ENCODE measurements at places on chromosomes 6 and 20. TPM values are rescaled to one million over a fixed set of nuclear protein-coding genes. Genes with fewer than 3 reads are reported as not detected.

The PROKR2 gene
- total RNA-seq: not detected

The BMP7 gene
- 17.2 TPM for total RNA-seq

The NHLRC1 gene
- 0.74 TPM for total RNA-seq

The LYRM4 gene
- total RNA-seq: 19.2 TPM

The SLC4A11 gene
- 4.9 TPM for total RNA-seq

The PREX1 gene
- 17.7 TPM for total RNA-seq

GRCh38 chr6:14673201-14673600, 555.6 kb downstream of the CD83 start:
- H3K27ac ChIP-seq: no peak overlapping the region
- H3K27me3 ChIP-seq: no peaks in the 10 kb centered on the region
- no peaks in the 10 kb centered on the region for H3K36me3 ChIP-seq
- H3K4me3 ChIP-seq: no peak overlapping the region
- no peak for DNase-seq

GRCh38 chr6:39303425-39304153, 10.6 kb downstream of the KCNK17 start:
- no peaks in the 10 kb centered on the region for H3K36me3 ChIP-seq
- H3K4me3 ChIP-seq: no peak overlapping the region
- H3K4me1 ChIP-seq: no peaks in the 10 kb centered on the region
- H3K27ac ChIP-seq: no peak overlapping the region
- DNase-seq: no peak

DNA sequence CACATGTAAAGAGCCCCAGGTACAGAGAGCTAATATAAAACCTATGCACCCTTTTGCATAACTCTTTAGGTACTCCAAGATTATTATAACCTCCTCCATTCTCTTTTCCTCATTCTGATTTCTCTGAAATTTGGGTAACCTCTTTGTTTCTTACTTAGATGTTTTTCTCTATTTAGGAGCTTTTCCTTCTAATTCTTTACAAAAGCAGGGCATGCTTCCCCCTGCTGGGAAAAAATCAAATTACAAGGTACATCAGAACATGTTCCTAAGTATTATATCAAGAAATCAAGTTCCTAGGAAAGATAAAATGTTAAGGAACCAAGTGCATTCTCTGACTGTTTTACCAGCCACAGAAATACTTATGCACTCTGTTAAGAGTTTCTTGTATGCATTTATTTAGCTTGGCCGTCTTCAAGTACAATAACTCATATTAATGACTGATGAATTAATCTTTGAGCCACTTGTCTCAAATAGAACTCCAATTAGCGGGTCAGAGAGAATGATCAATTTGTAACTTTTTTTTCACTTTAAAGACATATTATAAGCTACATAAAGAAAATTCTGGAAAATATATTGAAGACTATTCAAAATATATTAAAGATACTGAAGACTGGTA, 2.1 kb downstream of the KHDRBS2 start:
- no peak for DNase-seq
- H3K4me1 ChIP-seq: no peaks in the 10 kb centered on the region
- no peaks in the 10 kb centered on the region for H3K27me3 ChIP-seq
- no peak overlapping the region for H3K27ac ChIP-seq

DNA sequence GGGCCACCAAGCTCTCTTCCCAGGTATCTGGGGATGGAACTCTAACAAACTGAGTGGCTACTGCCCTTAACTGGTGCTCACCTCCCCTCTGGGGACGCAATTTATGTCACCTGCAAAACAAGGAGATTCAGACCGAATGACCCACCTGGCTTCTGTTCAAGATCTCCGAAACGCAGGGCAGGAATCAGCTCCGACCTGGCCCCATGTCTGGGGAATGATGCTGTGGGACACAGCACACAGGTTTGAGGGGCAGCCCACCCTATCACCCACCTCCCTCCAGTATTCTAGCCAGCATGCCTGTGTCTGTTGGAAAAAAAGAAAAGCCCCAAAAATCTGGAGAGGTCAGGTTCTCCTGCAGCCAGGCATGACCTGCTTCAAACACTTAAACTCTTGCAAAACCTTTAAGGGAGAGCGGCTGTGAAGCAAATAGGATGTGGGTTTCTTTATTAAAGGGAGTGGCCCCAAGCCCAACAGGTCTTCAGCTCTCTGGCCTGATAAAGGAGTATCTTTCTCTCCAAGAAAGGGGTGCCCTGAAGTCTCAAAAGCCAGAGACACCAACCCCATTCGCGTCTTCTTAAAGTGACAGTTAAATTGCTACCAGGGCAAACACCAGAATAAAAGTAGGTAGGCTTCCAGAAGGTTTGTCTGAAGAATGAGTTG, 6.4 kb downstream of the PREX1 start:
- H3K27me3 ChIP-seq: no peaks in the 10 kb centered on the region
- H3K4me3 ChIP-seq: no peak overlapping the region
- H3K4me1 ChIP-seq: peaks cover 15% of the 10 kb centered on the region
- no peak overlapping the region for H3K27ac ChIP-seq
- H3K36me3 ChIP-seq: no peaks in the 10 kb centered on the region

DNA sequence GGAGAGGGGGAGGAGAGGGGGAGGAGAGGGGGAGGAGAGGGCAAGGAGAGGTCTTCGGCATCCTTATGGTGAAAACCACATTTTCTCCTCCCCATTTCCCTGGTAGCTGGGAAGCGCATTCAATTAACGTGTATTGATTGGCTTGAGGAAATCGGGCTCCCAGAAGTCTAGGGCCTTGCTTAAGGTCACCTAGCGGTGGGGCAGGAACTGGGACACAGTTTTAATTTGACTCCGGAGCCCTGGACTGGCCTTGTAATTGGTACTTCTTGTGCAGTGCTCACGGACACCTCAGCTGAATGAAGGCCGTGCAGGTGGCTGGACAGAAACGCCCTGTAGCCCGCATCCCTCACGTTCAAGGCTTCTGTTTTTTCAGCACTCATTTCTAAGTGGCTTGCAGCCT, 42.8 kb downstream of the CTCFL start:
- H3K4me1 ChIP-seq: no peaks in the 10 kb centered on the region
- DNase-seq: no peak
- H3K27ac ChIP-seq: no peak overlapping the region
- H3K27me3 ChIP-seq: no peaks in the 10 kb centered on the region
- H3K36me3 ChIP-seq: no peaks in the 10 kb centered on the region

DNA sequence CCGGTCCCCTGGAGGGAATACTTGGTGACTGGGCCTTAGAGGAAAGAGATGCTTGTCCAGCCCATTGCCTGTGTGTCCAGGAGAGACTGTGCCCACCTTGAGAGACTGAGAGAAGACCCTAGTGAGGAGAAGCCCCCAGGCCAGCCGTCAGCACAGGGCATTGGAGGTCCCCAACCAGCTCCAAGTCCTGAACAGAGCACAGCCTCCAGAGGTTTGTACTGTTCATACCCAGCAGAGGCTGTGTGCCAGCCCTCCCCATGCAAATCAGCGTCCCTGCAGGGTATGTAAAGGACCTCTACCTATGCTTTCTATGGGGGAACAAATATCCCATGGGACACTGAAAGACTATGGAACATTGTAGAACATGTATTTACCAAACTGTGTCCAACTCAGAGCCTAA, 8.4 kb downstream of the HLA-E start:
- no peak overlapping the region for H3K27ac ChIP-seq
- no peaks in the 10 kb centered on the region for H3K27me3 ChIP-seq
- H3K4me1 ChIP-seq: peaks cover 25% of the 10 kb centered on the region
- no peak for DNase-seq
- H3K36me3 ChIP-seq: no peaks in the 10 kb centered on the region
- H3K4me3 ChIP-seq: no peak overlapping the region

DNA sequence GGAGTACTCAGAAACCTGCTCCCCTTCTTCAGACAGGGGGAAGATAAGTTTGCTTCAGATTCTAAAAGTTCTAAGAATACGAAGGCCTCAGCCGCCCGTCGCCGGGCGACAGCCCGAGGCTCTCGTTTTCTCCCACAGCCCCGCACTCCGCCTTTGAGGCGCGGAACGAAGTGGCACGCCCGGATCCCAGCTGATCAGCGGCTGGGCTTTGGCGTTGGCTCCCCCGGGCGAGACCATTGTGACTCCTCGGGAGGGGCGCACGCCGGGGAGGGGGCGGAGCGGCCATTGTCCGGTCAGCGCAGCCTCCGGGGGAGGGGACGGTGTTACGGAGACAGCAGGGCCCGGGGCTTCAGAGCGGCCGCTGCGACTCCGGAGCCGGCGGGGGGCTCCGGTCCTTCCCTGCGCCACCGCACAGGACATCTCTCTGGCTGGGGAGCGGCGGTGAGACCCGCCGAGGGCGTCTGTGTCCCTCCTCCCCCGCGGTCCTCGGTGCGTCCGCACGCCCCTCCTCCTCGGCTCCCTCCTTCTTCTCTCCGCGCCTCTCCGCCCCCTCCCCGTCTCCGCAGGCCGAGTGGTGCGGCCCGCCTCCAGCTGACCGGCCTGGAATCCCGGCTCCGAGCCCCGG, at the start of gene ZFAND3:
Gene ZFAND3, plus strand, starts transcription at position 551 of the 625 bp plus-strand sequence. CDS start 219 bp downstream, outside the sequence.
- H3K4me1 ChIP-seq: peaks cover 51% of the 10 kb centered on the region
- peak within 1 kb of the TSS; percentile 67 for H3K4me3 ChIP-seq
- peak within 1 kb of the TSS; percentile 98 for H3K27ac ChIP-seq
- H3K36me3 ChIP-seq: no peaks in the 10 kb centered on the region
- no peak for DNase-seq

GRCh38 chr6:106591111-106591825, 38.0 kb downstream of the RTN4IP1 start:
- no peak overlapping the region for H3K27ac ChIP-seq
- no peak overlapping the region for H3K4me3 ChIP-seq
- no peaks in the 10 kb centered on the region for H3K36me3 ChIP-seq
- DNase-seq: no peak
- no peaks in the 10 kb centered on the region for H3K4me1 ChIP-seq

- H3K4me1 ChIP-seq: no peaks in the 10 kb centered on the region
- H3K27ac ChIP-seq: no peak overlapping the region
- H3K36me3 ChIP-seq: no peaks in the 10 kb centered on the region
- DNase-seq: no peak
- no peak overlapping the region for H3K4me3 ChIP-seq
- no peaks in the 10 kb centered on the region for H3K27me3 ChIP-seq
Observed at GRCh38 chr6:107613651-107614379, 123.9 kb downstream of the SOBP start.

DNA sequence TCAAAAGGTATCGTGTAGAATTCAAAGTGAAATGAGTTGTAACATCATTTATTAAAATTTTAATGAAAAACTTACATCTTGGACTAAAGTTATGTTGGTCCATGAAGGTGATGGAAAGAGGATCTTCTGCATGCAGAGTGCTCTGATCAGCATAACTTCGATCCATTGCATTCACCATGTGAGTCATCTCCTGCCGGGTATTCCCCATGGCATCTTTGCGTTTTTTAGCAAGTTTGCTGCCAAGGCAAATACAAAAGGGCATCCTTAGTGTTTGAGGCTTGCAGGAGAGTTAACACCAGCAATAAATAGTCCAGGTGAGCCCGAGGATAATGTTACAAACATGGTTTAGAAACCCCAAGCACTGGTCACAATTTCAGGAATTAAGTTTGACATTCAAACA, 104.2 kb upstream of the THEMIS start:
- no peak overlapping the region for H3K27ac ChIP-seq
- H3K4me1 ChIP-seq: no peaks in the 10 kb centered on the region
- no peak for DNase-seq
- H3K4me3 ChIP-seq: no peak overlapping the region

DNA sequence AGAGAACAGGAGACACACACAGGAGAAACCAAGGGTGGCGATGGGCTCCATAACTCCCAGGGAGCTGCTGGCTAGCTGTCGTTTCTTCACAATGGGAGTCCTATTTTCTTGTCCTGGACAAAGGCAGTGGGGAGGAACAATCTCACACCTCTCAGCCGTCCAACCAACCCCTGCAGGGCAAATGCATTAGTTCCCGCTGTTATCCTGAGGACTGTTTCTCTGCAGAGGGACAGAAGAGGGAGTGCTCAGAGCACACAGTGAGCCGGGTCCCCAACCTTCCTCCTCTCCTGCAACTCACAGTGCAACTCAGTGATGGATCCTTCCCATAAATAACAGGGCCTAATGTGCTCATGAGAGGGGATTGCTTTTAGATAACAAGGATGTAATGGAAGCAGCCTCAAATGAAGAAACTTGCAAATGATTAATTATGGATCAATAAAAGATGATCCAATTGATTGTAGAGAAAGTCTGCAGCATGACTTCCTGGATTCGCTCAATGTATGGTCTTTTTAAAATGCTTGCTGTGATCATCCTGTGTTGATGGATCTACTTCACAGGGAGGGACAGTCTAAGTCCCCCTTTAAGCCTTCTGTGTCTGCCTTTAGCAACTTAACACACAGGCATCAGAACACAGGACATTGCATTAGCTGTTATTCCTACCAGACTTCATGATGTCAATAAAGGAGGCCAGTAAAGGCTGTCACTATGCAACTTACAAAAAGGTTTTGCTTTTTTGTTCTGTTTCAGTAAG, 453.4 kb upstream of the AGPAT4 start:
- no peak overlapping the region for H3K4me3 ChIP-seq
- H3K4me1 ChIP-seq: no peaks in the 10 kb centered on the region
- H3K36me3 ChIP-seq: no peaks in the 10 kb centered on the region
- no peak overlapping the region for H3K27ac ChIP-seq
- DNase-seq: no peak

DNA sequence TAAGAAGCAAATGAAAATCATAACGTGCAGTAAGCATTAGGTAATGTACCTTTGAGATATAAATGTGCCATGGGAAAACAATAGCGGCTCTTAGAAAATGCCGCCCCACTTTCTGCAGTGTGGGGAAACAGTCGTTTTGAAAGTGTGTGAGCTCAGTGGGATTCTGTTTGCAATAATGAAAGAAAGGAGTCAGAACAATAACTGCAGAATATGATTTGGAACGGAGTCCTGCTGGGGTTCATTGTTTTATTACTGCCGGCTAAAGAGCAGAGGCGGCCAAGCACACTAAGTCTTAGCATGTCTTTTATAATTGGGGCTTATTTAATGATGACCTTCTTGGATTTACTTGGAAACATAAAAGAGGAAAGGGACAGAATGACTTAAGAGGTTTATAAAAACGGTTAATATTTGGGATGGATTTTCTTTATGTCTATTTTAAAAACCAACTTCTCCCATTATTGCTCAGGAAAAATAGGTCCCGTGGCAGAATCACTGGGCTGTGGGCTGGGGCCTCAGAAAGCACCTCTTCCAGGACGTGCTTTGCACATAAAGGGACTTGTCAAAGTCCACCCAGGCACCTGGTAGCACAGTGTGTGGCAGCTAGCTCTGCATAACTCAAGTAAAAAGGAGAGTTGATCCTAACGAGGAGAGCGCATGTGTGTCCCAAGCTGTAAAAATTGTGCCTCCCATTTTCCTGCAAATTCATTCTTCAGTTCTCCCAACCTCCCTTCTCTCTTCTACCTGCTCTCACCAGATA, 44.0 kb upstream of the SLC22A16 start:
- no peak overlapping the region for H3K27ac ChIP-seq
- no peak for DNase-seq
- H3K36me3 ChIP-seq: no peaks in the 10 kb centered on the region
- H3K4me3 ChIP-seq: no peak overlapping the region
- H3K4me1 ChIP-seq: no peaks in the 10 kb centered on the region
